ENCODE measurements at places on chromosomes 12 and 14.

DNA sequence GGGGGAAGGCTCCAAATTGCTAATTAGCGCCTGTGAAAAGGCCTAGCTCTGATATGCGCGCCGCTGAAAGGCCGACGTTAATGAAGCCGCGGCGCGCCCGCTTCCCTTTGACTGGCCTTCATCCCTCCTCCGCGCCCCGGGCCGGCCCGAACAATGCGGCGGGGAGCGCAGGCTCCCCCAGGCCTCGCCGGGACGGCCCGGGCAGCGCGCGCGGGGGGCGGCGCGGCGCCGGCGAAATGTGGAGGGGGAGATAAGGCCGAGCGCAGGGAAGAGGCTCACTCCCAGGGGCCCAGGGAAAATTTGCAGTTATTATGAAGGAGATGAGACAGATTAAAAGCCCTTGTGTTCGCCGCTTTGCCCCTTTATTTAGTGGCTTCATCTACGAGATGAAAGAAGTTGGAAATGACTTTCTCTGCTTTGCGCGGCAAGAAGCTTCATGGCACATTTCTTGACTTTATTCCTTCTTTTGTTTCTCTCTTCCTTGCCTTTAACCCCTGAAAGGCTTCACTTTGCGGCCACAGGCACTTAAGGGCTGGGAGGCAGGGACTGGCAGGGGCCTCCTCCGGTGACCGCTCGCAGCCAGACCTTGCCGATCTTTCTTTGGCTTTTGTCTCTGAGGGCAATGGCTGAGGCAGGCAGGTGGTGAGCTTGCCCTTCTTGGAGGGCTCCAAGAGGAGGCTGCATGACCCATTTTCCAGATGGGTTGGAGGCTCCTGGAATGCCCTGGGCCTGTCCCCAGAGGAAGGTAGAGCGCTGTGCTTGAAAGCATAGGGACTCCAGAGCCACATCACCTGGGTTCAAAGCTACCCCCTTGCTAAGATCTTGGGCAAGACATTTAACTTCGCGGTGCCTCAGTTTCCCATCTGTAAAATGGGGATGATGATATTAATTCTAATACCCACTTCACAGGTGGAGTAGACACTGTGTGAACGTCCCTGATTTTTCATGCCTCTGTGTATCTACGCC lies 12.7 kb upstream of the GPATCH2L start:
- DNase-seq, result peak; percentile 40

DNA sequence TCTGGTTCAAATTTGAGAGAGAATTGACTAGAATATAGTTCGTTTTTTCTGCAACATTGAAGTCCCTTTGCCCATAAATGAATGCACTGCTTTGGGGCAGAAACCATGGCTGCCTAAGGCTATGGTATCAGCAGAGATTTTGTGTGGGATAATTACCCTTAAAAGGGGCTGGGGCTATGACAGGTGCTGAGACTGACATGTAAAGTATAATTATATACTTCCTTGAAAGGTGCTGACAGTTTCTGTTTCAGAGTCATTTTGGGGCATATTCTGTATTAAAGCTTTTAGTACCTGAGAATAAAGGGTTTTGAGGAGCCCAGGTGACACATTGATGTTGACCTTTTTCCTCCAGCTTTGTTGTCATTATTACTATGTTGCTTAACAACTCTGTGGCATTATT lies 150.3 kb upstream of the PTPRQ start:
- no peak for DNase-seq

- peak; percentile 20 for DNase-seq
Observed at GRCh38 chr12:123433615-123434014, 2.9 kb downstream of the RILPL2 start.

GRCh38 chr12:32549675-32550079 lies 129.4 kb upstream of the DNM1L start:
- no peak for DNase-seq

DNA sequence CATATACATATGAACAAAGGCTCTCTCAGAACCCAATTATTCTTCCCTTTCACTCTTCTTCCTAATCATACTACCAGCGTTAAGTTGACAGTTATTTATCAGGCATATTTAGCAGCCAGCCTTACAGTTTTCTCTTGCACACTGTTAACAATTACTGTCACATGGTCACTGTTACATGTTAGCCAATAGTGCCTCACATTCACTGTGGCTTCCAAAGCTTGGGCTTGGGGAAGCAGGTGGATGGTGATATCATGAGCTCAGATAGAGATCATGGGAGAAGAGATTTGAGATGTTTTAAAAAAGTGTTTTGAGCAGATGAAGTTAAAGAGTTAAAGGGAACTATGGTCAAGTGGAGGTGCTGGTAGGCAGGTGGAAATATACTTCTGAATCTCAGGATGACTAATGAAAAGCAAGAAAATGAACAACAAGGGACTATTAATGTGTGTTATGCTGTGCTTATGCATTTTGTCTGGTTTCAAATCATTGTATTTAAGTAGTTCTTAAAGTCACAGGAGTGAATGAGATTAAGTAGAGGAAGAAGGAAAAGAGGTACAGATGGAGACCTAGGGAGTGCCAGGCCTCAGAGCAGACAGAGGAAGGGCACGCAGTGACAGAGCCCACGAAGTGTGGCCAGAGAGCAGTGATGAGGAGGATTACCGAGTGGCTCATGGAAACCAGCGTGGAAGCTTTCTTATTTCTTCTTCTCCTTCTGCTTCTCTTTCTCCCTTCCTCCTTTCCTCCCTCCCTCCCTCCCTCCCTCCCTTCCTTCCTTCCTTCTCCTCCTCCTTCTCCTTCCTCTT lies 39.6 kb downstream of the BICD1 start:
- DNase-seq, result no peak

DNA sequence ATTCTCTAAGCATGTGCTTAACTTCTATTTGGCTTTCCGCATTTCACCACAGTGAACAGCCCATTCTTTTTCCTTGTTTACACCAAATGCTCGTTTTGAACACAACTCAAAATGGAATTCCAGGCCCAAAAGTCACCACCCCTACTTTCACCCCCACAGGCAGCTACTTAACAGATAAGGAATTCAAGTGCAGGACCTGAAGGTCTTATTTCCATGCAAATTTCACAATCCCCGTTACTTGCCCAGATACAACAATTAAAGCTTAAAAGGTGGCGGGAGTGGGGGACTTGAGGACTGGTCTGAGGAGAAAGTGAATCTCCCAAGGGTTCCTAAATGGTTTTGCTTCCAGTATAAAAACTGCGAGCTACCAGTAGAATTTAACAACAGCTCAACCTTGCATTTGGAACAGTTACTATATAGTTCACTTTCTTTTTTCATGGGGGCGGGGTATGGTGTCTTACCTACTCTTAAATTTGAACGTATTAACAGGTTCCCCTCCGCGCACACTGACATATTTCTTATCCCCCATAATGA lies 3.7 kb downstream of the USP44 start:
- peak; percentile 52 for DNase-seq

- peak; percentile 91 for DNase-seq
Observed at GRCh38 chr12:29640589-29641345, 143.0 kb downstream of the TMTC1 start.

GRCh38 chr12:113684908-113685782 lies 213.5 kb upstream of the LHX5 start:
- peak; percentile 39 for DNase-seq

DNA sequence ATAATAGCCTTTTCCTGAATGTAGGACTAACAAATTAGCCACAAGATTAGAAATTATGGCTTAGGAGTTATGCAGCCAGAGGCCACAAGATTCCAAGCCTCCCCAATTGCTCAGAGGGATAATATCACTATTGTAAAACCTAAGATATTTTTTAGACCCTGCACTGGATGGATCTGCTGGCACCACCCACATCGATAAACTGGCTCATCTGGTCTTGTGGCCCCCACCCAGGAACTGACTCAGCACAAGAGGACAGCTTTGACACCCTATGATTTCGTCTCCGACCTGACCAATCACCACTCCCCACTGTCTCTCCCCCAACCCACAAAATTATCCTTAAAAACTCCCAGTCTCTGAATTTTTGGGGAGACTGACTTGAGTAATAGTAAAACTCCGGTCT lies 54.7 kb downstream of the CPM start:
- DNase-seq, result no peak

DNA sequence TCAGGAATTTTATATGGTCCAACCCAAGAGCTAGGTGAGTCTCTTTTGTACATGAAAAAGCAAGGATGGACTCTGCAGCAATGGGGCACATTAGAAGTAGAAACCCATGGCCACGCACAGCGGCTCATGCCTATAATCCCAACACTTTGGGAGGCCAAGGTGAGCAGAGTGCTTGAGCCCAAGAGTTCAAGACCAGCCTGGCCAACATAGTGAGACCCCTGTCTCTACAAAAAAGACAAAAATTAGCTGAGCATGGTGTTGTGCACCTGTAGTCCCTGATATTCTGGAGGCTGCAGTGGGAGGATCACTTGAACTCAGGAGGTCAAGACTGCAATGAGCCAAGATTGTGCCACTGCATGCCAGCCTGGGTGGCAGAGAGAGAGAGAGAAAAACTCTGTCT lies 128.7 kb upstream of the PLEKHA5 start:
- DNase-seq, result no peak

DNA sequence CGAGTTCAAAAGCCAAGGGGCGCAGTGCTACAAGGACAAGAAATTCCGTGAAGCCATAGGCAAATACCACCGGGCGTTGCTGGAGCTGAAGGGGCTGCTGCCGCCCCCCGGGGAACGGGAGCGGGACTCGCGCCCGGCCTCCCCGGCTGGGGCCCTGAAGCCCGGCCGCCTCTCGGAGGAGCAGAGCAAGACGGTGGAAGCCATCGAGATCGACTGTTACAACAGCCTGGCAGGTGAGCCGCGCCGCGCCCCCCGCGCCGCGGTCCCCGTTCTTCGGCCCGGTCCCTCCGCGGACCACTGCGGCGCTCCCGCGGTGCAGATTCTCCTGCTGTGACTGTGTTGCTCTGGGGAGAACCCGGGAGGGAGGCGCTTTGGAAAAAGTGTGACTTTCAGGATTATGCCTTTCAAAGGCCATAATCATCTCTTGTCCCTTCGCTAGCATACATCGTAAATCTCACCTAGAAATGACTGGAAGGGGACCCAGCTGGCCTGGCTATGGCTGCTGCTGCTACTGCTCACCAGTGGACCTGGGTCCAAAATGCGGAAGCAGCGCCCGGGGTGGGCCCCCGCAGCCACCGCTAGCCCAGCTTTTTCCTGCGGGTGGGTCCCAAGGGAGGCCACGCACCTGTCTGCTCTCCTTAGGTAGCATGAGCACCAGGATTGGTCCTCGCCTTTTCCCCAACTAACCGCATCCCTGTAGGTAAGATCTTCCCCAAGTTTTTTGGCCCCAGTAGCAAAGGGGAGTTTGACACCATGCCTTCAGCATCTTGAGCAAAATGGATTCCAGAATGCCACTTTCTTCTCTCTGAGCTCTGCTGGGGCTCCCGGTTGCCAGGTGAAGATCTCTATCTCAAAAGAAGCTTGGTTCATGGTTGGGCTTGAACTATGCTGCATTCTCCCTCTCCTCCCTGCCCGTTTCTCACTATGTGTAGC lies 853 bp downstream of the TTC9 start:
- no peak for DNase-seq

DNA sequence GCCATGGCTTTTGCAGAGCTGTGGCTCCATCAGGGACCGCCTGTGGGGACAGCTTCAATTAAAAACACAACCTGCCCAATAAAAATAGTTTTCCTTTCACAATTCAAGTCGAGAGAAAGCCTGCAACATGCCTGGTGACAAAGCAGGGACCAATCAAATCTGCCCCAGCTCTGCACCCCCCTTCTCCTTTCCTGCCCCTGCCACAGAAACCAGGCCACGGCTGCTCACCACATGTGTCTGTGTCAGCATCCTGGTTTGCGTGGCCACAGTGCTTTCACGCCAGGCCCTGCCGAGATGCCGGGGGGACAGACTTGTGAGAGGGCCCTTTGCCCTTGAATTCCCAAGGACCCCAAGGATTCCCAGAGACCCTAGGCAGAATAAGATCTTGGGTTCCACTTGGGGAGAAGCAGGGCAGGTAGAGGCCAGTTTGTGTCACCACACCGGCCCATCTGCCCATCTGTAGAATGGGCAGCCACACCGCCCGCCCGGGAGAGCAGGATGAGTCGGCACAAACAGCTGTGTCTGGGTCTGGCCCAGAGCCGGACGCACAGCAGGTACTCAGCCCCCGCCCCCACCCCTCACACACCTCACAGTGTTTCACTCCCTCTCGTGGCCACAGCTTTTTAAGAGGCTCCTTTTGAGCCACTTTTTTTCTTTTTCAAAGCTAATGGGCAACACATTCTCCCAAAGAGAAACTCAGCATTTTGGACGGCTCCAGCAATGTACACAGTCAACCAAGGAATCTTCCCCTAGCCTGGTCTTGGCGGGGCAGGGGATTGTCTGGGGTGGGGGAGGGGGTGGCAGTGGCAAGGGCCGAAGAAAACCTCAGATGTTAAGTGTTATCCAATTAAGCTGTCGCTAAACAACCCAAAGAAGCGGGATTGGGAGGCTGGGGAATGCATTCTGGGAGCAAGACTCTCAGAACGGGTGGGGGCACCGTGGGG lies 41.5 kb downstream of the BCL11B start:
- no peak for DNase-seq

Measured in OCI-M1 (cell line).